NT2/D1 (cell line): ENCODE measurements at places on chromosomes 3 and 15.

DNA sequence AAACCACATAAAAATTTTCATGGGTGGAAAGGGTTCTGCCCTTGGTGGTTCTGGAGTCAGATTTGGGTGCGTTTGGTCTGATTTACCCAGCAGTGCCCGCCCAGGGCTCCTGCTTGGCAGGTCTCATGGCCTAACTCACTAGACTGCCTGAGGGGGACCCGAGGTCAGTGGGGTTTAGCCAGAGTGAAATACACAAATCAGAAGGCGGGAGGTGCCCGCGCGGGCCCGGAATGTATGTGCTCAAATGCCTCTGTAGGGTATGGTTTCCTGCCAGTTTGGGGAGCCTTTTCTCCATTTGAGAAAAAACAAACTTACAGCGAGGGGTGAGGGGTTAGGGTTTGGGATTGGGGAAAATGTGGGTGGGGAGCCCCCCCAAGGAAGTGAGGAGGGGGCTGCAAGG lies 70.9 kb upstream of the POLG start:
- DNase-seq: no peak

DNA sequence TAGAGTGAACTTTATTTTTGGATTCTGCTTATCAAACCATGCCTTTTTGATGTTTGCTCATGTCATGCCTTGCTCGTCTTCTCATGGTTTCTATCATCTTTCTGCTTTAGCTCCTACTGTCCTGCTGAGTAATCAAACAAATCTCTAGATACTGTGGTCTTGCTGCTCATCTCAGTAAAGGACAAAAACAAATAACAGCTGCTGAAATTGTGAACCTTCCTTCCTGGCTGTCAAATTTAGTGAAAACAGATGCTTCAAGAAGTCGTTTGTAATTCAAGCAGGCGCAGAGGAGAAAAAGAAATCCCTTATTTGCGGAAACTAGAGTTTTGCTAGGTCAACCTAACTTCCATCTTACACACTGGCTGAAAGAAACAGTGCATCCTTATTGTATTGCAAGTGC lies 616.1 kb upstream of the ALCAM start:
- no peak for DNase-seq

- DNase-seq: no peak
Measured at GRCh38 chr3:12902181-12902999, 61.0 kb upstream of the RPL32 start.

DNA sequence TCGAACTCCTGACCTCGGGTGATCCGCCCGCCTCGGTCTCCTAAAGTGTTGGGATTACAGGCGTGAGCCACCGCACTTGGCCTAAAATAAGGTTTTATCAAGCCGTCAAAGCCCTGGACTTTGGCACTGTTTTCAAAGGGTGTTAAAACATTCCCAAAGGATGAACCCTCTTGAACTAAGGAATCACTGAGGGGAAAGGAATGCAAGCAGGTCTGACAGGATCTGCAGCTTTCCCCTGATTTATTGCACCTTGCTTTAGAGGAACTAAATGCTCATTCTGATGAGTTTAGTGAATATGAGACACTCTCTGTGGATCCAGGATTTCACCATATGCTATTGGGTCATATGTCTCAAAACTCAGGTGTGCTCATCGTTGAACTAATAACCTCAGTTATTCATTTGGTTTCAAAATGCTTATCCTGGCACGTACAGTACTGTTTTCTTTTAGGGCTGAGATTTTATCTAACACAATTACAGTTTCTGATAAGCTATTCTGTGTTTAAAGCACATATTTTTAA lies 63.0 kb upstream of the TSC22D2 start:
- no peak for DNase-seq

GRCh38 chr3:117743993-117744392 lies 1034.4 kb downstream of the TUSC7 start:
- DNase-seq: no peak

DNA sequence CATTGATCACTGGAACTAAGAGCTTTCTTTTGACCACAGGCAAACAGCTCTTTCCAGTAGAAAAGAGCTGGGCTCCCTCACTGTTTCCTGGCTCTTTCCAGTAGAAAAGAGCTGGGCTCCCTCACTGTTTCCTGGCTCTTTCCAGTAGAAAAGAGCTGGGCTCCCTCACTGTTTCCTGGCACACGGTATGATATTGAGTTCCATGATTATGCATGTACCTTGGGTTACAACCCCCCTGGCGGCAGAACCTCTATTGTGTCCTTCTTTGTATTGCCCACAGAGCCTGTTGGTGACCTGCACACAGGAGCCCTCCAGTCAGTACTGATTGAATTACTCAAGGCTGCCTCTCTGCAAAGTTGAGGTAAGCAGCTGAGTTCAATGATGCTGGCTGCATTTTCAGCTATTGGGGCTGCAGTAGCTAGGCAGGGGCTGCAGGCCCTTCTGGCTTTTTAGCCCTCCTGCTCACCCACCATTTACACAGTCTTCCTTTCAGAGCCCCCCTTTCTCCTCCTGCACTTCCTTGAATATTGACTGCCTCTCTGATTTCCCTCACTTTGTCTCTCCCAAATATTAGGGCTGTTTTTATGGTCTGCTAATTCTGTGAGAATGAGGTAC lies 10.2 kb downstream of the ACKR2 start:
- DNase-seq: no peak

DNA sequence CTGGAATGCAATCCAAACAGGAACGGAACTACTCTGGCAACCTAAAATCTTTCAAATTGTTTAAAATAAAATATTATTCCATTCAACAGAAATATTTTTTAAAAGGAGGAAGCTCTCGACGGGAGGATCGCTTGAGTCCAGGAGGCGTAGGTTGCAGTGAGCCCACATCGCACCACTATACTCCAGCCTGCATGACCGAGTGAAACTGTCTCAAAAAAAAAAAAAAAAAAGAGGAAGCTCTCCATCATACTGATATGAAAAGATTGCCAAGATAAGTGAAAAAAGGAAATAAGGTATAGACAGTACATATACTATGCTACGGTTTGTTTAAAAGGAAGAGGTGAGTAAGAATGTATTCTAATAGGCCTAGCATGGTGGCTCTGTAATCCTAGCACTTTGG lies 3.6 kb downstream of the RAD18 start:
- no peak for DNase-seq

DNA sequence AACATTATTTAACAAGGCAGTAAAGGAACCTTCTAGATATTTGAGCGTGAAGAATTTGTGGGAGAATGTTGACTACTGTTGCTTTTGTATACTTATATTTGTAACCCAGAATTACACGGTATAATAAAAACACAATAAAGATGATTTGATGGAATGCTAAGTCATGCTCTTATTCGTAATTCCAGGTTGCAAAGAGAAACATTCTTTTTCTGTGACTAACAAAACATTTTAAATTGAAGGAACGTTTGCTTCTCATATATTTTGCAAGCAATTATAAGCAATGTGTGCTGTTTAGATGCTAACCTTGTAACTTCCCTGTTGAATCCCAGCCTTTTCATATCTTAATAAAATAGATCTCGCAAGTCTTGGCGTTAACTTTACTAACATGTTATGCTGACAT lies 124.4 kb upstream of the CGNL1 start:
- DNase-seq: no peak

- DNase-seq: no peak
Measured at GRCh38 chr3:17407576-17407975, 334.9 kb downstream of the TBC1D5 start.

- no peak for DNase-seq
Measured at GRCh38 chr3:53312832-53313231, 34.5 kb downstream of the DCP1A start.

- DNase-seq: no peak
Measured at GRCh38 chr15:78419367-78419766, 18.6 kb upstream of the IREB2 start.

GRCh38 chr3:122919291-122919610 lies 108.3 kb downstream of the SEMA5B start:
- no peak for DNase-seq

GRCh38 chr15:100553468-100553867 lies 24.7 kb upstream of the CERS3 start:
- no peak for DNase-seq

DNA sequence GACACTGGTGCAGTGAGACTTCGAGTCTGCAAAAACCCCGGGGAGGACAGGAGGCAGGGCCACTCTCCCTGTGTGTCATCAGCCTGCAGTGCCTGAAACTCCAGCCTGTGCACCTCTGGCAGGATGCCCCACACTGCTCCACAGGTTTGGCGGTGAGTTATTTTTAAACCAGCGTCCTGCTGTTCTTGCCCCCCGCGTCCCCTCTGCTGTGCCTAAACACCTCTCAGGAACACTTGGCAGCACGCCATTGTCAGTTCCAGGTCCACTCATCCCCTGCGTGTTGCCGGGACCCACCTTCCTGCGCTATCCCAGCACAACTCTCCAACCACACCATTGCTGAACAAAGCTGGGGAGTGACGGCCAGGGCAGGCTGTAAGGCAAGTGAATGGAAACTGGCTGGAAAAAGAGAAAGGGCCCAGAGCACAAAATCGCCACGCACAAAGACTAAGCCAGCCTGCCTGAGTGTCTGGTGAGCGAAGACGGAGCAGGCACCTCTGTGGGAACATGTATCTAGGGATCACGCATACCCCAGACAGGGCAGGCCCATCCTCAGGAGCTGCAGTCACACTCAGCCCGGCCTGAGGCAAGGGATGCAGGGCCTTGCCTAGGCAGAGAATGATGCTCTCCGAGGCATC lies 3.1 kb upstream of the PLA2G4F start:
- no peak for DNase-seq

GRCh38 chr3:24512564-24513197 lies 18.0 kb upstream of the THRB start:
- DNase-seq: no peak

DNA sequence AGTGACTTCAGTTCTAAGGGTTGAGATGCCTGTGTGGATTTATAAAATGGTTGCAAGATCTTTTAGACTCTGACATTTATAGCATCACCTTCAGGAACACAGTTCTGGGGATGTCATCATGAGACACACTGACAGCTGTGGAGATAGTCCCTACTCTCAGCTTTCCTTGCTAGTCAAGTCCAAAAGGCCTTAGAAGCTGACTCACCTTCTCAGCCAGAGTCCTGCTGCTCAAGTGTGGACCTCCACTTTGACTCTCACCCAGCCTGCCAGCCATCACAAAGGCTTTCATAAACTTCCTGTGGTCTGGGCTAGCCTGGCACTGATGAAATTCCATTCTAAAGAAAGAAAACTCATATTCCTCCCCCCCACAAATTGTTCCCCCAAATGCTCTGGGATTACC lies 44.8 kb downstream of the TMEM39A start:
- no peak for DNase-seq

DNA sequence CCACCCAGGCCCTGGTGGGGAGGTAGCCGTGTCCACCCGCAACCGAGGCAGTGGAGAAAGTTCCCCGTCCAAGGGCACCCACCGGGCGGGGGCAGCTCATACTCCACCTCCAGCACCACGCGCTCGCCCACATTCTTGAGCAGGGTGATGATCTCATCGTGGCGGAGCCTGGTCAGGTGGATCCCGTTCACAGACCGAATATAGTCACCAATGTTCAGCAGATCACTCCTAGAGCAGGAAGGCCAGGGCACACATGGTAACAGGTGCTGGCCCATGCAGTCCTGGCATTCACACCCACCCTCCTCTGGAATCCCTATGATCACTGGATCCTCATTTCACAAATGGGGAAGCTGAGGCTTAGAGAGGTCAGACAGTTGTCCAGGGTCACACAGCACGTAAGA lies 15.8 kb downstream of the GRIP2 start:
- DNase-seq: no peak

DNA sequence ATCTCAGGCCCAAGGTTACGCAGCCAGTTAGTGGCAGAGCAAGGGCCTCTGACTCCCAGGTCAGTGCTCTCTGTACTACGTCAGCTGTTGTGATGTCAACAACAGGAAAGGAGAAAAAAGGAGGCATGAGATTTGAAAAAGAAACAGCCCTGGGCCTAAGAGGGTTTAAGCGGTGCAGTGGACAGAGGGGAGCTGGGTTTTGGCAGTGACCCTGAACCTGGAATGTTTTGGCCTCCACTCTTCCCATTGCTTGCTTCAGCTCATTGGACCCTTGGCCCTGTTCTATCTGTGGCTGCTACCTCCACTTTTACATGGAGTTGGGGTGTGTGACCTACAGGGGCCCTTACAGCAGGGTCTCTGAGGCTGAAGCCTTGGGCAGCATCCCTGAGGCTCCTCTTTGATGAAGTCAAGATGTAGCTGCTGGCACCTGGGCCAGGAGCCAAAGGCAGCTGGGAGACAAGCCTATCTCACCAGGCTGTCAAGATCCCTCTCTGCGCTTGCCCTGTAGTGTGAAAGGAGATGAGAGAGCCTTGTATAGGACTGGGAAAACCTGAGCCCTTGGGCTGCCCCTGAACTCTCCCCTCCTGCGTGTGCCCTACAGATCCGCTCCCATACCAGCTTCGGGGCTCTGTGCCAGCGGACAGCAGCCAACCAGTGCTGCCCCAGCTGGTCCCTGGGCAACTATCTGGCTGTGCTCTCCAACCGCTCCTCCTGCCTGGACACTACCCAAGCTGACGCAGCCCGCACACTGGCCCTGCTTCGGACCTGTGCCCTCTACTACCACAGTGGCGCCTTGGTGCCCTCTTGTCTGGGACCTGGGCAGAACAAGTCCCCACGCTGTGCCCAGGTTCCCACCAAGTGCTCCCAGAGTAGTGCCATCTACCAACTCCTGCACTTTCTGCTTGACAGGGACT lies 8.7 kb downstream of the DISP2 start:
- DNase-seq: no peak

DNA sequence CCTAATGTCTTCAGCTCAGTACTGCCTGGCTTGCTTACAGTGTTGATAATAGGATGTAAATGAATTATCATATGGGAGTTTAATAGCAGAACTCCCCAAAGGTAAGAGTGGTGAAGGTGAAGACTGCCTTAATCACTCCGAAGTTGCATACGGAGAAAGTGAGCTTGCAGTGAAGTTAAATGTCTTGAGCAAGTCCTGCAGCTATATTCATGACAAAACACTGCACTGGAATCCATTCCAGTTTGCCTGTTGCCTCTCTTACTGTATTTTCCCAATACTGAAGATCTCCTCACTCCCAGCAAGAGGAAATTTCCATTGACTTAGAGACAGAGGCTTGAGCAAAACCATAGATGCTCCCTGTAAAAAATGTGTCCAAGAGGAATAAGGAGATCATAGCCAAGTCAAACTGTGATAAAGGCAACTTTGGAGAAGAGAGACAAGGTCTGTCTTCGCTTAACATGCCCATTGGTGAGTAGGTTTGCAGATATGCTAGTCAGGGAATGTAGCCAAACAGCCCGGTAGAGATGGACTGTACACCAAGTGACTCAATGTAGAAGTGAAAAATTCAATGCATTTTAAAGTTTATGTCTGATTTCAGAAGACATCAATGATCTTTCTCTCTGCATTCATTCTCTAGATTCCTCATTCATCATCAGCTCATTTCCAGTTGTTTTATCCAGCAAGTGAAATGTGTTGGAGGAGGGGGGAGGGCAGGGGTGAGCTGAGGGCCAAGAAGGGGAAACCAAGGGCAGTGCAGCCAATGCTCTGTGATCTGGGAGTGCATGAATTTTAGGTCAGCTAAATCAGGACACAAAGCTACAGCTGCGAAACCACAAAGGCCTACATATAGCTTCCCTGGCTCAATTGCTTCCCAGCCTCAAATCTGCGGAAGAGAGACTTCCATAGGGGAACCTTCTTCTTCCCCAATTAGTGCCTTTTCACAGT lies 667.1 kb upstream of the NR2F2 start:
- DNase-seq: no peak

GRCh38 chr3:9800529-9800928 lies 7.6 kb downstream of the ARPC4 start:
- no peak for DNase-seq
